NCI-H748 treated with DMSO at 0.1 percent for 48 hours (cell line): ENCODE measurements at places on chromosomes 1 and 21.
A peak's percentile ranks its signal among the peaks of the same experiment; 100 is the strongest.

- DNase-seq, result no peak
These were observed 61.4 kb upstream of the ZNF648 start for GRCh38 chr1:182122913-182123260.

GRCh38 chr1:38735651-38736161, 123.9 kb downstream of the RRAGC start:
- DNase-seq, result no peak

DNA sequence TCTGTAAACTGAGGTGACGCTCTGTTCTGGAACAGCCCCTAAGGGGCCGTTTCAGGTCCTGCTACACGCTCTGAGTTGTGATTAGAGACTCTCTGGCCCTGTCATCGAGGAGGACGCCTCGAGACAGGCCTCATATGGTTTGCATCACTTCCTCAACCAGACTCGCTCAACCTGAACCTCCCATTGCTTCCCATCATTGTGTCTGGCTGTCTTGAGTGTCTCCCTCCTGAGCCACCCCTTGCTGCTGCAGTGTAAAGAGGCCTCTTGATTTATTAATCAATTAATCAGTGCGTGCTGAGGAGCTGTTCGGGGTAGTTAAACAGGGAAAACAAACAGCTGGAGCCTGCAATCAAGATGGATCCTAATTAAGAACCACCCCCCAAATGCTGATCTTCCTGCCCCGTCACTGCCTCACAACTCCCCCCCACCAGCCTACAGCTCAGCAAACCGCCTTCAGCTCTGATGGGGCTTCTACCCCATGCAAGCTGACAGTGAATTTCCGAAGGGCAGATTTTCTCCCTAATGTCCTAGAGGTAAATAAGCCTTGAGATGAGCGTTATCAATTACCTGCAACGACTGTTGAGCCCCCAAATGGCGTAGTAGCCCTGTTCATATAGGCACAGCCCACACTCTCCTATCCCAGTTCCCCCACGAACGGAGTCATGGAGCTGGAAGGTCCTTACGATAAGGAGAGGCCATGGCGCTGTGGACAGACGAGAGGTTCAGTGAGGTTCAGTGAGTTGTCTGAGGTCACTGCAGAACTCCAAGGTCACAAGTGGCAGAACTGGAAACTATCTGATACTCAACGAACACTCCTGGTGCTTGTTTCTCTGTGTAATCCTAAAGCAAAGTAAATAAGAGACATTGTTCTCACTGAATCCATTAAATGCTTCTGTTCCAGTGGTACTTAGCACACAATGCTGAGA, 210.6 kb downstream of the KIF26B start:
- DNase-seq, result no peak

- no peak for DNase-seq
These were observed 619.4 kb upstream of the ADAMTS5 start for GRCh38 chr21:27586326-27586725.

DNA sequence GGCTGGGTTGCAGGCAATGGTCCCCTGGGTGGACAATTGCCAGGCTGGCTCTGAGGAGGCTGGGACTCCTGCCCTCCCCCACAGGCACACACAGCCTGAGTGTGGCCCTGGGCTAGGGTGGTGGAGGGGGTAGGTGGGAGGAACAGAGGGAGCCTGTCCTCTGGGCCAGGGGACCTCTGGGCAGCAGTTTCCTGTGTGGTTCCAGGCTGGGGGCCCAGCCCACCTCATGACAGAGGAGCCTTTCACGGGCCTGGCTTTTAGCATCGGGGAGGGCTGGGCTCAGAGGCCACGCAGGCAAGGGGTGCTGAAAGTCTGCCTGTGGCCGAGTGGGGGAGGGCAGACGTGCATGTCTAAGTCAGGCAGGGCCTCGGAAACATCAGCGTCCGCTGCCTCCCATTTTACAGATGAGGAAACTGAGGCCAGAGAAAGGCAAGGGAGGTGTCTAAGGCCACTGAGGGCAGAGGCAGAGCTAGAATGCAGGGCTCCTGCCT, 7.0 kb downstream of the EXTL1 start:
- DNase-seq, result no peak

GRCh38 chr1:76065270-76065669, 9.3 kb upstream of the ST6GALNAC3 start:
- DNase-seq, result no peak

DNA sequence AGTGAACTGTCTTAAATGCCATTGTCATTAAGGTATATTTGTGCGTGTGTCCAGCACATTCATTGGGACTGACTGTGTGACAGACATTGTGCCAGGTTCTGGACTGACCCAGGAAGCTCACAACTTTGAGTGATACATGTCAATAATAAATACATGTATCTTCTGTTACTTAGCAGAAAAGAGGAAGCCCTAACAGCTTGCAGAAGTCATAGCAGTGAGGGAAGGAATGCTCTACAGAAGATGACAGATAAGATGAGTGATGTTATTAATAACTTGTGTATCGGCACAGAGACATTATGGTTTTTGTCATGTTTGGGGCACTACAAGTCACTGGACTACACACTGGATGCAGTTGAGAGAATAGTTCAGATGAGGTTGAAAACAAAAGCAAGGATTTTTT, 1.2 kb upstream of the SRSF11 start:
- DNase-seq, result no peak

- DNase-seq, result no peak
These were observed 29.8 kb downstream of the SLC30A1 start for GRCh38 chr1:211549092-211549711.

GRCh38 chr1:150813028-150813707, 5.1 kb upstream of the CTSK start:
- peak; percentile 51 for DNase-seq

GRCh38 chr21:41825881-41826280, 53.3 kb downstream of the PRDM15 start:
- no peak for DNase-seq

DNA sequence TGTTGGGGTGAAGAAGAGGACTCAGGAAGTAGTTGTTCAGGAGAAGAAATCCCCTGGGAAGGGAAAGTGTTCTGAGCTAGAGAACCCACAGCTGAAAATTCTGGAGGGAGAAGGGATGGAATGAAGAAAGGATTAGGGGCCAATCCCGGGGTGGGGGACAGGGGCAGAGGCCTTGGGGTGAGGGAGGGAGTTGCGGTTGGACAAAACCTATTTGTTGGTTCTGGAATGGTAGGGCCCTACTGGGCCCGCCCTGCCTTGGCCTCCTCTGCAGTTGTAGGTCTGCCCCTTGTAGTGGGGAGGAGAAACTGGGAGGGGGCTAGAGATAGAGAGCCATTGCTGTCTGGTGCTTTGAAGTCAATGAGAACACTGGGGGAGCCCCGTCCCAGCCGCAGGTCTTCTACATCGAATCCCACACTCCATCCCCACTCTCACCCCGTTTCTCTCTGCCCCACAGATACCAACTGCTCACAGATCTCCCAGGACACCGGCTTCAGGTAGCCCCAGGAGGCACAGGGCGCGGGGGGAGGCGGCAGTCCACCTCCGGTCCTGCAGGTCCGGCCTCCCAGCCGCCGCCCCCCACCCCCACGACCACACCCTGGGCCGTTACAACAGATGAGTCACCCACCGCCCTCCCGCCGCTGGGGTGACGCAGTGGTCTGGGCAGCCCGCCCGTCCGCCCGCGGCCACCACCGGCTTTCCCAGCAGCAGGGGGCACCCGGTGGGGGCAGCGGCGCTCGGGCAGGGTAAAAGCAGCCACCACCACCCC, 1.1 kb downstream of the TAGLN2 start:
- DNase-seq, result peak; percentile 45

DNA sequence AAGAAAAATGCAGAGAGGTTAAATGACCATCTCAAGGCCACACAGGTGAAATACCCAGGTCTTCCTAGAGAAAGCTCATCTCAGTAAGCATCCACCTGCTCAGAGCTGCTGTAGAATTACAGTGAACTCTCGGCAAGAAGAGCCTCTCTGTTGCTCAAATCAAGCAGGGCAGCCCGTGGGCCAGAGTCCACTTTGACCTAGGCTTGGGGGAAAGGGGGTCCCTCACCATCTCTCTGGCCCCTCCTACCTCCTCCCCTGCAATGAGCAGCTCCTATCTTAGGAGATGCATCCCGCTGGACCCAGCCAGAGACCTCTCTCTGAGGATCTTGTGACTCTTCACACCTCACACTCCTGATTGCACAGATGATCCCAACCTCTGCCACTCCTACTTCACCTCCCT, 364.7 kb downstream of the PTPRU start:
- DNase-seq, result no peak

DNA sequence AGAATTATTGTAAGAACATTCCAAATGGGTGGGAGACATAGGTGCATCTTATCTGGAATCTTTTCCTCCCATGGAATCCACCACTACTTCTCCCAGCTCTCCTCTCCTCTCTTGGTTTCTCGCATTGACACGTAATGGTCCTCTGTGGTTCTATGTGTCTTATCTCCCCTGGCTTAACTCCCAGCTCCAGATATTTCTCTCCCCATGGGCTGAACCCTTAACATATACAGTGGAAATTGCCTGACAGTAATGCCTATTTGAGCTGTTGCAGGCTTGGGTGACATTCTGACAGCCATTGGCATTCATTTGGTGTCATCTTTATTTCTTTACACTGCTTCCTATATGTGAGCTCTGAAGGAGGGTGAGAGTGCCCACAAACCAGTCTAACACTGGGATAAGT, 118.3 kb downstream of the SPATA46 start:
- no peak for DNase-seq

DNA sequence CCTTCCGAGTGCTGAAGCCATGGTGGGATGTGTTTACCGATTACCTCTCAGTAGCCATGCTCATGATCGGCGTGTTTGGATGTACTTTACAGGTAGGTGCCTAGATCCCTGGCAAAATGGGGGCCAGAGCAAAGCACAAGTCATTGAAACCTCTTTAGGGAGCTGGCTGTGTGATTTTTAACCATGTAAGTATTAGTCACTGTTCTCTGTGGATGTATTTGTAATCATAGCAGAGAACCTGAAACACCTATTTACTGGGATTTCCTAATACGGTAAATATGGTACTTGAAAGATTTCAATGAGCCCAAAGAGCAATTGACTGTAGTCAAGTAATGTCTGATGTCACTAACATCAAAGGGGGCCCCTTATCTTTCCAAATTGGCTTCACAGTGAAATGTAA, 53.6 kb downstream of the LRRC8C start:
- no peak for DNase-seq

DNA sequence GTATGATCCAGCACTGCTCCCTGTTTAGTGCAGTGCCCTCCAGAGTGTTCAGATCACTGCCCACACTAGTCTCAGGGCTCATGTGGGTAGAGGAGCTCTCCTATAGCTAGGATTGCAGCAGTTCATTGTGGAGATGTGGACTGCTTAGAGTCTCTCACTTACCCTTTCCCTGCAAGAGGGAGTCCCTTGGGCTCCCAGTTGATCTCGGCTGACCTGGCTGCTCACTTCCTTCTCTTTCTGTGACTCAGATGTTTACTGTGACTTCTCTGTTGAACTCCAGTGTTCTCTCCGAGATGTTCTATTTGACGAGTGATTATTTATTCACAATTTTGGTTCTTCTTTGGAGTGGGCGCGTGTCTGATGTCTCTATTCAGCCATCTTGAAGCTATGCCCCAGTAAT, 141.9 kb downstream of the PTBP2 start:
- DNase-seq, result no peak

DNA sequence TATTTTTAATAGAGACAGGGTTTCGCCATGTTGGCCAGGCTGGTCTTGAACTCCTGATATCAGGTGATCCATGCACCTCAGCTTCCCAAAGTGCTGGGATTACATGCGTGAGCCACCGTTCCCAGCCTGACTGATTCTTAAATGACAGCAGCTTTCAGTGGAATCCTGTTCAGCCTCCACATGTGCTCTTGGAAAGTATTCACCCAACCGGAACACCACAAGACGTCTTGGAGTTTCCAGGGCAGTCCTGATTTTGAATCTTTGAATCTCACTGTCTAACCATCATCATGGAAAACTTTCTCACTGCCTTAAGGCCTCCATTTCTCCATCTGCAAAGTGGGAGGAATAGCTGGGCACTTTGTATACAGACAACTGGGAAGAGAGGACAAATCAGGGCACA, 58.1 kb upstream of the ITPKB start:
- no peak for DNase-seq

- no peak for DNase-seq
These were observed 122.5 kb downstream of the GIPC2 start for GRCh38 chr1:78168306-78168705.

DNA sequence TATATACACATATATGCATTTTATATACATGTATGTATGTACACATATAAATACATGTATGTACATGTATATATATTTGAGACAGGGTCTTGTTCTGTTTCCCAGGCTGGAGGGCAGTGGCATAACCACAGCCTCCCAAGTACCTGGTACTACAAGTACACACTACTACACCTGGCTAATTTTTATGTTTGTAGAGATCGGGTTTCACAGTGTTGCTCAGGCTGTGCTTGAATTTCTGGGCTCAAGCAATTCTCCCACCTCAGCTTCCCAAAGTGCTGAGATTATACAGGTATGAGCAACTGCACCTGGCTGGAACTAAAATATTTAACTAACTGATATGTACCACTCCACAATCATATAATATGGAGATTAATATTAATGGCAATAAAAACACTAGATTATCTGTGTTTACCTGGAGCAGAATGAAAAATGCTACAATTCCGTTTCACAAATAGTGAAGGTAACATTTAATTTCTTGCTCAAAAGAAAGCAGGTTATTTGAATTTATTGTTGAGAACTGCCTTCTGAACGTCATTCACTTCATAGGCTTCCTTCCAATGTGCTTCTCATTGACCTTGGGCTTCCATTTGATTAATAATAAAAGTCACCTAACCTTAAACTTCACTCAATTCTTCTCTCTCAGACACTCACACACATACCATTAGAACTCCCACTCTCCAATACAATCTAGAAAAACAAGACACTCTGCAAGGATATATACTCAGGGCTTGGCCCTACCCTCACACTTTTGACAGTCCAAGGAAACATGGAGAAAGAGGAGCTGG, 57.0 kb downstream of the PTGER3 start:
- DNase-seq, result peak; percentile 88

- DNase-seq, result no peak
These were observed 3.9 kb downstream of the INKA2 start for GRCh38 chr1:111735321-111735720.

- DNase-seq, result no peak
These were observed 247.6 kb upstream of the PBX1 start for GRCh38 chr1:164311377-164311776.

- no peak for DNase-seq
These were observed 88.9 kb downstream of the PGBD5 start for GRCh38 chr1:230337266-230337665.

DNA sequence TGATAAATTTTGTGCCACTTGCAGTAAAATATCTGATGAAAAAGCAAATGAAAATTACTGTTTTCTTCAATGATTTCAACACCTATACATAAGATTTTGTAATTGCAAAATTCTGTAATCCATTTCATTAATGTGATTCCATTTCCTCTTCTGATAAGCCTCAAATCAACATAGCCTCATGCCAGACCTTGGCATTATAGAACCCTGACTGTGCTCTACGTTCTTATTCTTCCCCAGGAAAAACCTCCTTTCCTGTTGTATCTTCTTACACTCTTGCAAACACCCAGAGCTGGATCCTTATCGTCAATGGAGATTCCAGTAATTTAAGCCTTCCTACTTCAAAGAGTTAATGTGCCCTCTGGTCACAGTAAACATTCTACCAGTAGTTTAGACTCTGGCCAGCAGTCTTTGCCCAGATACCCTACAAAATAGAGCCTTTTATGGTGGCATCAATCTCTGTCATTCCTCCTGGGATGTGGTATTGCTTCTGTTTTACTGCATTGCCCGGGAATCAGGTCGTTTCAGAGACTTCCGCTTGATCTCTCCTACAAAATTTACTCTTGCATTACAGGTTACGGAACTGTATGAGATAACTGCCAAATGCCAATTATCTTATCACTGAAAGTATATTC, 48.5 kb upstream of the CHRM3 start:
- no peak for DNase-seq

- DNase-seq, result no peak
These were observed 223.2 kb downstream of the TNR start for GRCh38 chr1:175520186-175520585.
